ENCODE measurements at places on chromosomes 12 and 14. TPM values are rescaled to one million over a fixed set of nuclear protein-coding genes. Genes with fewer than 3 reads are reported as not detected.

DNA sequence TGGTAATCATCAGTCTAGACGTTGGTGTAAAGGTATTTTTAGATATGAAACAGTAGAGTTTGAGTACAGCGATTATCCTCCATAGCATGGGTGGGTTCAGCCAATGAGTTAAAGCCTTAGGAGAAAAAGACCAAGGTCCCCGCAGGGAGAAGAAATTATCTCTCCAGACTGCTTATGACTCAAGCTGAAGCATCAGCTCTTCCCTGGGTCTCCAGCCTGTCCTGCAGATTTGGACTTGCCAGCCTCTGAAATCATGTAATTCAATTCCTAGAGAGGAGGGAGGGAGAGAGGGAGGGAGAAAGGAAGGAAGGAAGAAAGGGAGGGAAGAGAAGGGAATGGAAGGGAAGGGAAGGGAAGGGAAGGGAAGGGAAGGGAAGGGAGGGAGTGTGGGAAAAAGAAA, 12.0 kb upstream of the DTX1 start:
- no peak for DNase-seq

- DNase-seq = no peak
Measured at GRCh38 chr14:90511252-90511651, 114.4 kb downstream of the CALM1 start.

Gene PLCZ1
- total RNA-seq = not detected

- DNase-seq = no peak
Measured at GRCh38 chr12:90410962-90411361, 544.0 kb downstream of the CCER1 start.

- peak; percentile 18 for DNase-seq
Measured at GRCh38 chr14:99727096-99727870, 43.2 kb downstream of the CYP46A1 start.

- DNase-seq = no peak
Measured at GRCh38 chr14:63523735-63524426, 19.3 kb downstream of the PPP2R5E start.

DNA sequence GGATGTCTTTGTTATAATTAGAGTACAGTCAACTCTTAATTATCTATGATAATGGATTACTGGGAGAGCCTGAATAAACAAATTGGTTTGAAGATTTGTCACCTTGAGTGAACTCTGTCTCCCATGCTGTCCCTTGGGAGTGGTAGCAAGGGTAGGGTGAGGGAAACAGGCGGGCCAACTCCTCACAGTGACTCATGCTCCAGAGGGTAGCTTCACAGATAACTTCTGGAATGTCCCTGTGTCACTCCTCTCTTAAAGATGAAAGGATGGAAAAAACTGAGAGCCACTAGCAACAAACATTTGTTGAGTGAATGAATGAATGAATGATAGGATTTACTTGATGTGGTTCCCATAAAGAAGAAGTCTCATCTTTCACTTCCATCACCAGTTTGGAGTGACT, 53.5 kb downstream of the RASSF9 start:
- DNase-seq = no peak

Data from upper lobe of left lung (tissue), 6 donors.